ENCODE measurements at places on chromosomes 5 and 9. TPM values are rescaled to one million over a fixed set of nuclear protein-coding genes. Genes with fewer than 3 reads are reported as not detected.

FGF18 gene
- total RNA-seq: 0.16 TPM

GRCh38 chr5:159033351-159033657 lies 66.4 kb downstream of the EBF1 start:
- DNase-seq: no peak

DNA sequence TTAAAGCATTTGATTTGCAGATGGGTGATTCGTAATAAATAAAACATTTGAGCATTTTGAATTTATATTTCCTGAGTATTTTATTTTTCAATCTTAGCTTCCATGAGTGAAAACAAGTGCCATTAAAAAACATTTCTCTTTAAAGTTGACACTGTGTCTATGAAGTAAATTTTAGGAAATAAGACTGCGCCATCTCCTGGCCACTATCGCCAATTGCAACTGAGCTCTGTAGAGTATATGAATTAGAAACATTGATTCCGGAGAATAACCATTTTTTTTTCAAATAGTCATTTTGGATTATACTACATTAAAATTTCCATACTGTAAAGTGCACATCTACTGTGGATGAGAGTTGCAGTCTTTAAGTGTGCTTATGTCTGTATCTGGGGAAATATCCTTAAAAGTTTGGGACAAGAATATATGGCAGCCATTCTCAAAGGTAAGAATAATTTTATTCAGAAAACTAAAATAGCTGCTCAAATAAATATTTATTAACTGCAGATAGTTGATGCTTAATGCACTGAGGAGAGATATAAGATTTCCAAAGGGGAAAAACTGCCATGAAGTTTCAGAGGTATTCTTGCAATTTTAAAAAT lies 5.9 kb downstream of the DMRTA1 start:
- peak; percentile 63 for DNase-seq

PCDHB13 gene
- total RNA-seq: 6.4 TPM

DNA sequence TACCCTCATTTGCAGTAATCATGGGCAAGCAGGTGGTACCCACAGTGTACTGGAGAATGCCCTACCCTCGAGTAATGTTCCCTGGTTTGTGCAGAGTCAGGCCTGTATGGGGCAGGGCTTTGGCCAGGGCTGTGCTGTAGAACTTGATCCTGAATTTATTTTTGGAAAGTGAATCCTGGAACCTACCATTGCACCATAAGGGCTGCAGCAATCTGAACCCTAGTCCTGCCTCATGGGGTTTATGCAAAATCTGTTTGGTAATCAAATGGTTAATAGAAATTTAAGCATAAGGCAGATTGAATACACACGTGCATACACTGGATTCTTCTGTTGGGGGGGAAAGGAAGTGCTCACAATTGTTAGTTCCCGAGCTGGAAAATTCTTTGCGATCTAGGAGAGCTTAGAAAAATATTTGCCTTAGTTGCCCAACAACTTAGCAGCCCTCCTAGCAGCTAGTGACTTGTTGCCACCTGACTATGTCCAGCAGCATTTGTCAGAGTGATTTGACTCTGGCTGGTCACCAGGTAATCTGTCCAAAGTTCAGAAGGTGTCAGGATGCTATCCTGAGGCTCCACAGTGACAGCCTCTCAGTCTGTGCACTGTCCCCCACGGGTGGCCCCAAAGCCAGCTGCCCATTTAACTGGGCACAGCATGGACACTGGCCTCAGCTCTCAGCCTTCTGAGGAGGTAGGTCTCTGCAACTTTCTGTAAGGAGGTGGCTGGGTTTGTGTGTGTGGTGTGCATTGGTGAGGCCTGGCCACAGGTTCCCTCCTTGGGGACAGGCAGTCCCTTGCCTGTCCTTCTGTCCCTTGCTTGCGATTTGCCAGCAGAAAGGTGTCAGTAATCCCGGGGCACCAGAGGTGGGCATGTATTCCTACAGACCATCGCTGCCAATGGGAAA lies 8.3 kb downstream of the MVB12B start:
- peak; percentile 76 for DNase-seq

C9orf153 gene
- total RNA-seq: not detected

GRCh38 chr5:178428341-178429155 lies 161.6 kb downstream of the COL23A1 start:
- no peak for DNase-seq

IRX4 gene
- total RNA-seq: not detected

GRCh38 chr9:133335924-133336811 lies at the start of gene SURF6:
Gene SURF6, minus strand, starts transcription at chr9:133336188. Its CDS starts 56 bp downstream, at chr9:133336132.
- peak; percentile 93 for DNase-seq

C5orf24 gene
- 109 TPM for total RNA-seq

TNFSF8 gene
- not detected for total RNA-seq

GARIN3 gene
- not detected for total RNA-seq

DNA sequence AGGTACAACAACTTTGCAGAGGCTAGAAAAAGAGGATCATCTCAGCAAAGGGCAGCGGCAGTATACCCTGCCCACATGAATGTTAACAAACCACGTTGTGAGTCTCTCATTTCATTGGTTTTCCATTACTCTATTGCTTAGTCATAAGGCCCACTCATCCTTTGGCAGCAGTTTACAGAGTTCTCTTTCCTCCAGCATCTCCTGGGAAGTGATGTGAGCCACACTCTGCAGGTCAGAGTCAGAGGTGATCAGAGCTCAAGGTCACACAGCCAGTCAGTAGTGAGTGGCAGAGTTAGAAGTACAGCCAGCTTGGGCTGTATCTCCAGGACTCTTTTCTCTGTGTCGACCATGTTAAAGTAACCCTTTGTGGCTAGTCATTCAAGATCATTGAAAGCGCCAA lies 599.6 kb upstream of the GRAMD2B start:
- DNase-seq: peak; percentile 6

- no peak for DNase-seq
These were observed 37.6 kb downstream of the BDP1 start for GRCh38 chr5:71492817-71493615.

DNA sequence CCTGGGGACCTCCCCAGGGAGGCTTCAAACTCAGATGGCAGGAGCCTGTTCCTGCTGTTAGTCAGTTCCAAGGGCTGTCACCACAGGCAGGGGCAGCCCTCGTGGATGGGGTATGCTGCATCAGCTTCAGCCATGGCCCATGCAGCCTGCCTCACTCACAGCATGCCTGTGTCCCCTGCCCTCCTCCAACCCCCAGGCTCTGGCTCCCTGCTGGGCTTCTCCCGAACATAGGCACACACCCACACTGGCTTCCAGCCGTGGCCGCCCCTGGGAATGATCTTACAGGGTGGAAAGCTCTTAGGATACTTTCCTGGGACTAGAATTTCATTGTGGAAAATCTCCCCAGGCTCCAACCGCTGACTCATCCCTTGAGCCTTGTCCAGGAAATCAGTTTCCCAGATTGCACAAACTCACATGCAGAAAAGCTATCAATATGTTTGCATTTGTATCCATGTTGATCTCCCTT lies 163.8 kb downstream of the SEC61B start:
- no peak for DNase-seq

BARHL1 gene
- not detected for total RNA-seq

SPATA31D4 gene
- total RNA-seq: not detected

ARL14EPL gene
- total RNA-seq: 0.47 TPM

DNA sequence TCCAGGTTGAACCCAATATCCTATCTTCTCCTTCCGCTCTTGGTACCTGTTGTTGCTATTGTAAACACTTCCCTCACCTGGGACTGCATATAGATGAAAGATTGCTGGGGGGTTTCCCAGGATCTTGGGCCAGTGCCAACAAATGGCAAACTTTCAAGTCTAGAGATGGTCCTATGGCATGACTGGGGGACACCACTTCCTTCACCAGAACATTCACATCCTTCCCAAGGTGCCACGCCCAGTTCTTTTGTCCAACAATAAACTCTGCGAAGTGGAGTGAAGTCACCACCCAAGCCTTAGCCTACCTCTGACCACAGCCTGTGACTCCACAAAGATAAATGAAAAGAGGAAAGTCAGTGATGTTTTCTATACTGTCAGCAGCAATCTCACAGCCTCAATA lies 34.4 kb downstream of the DOCK8 start:
- no peak for DNase-seq

DNA sequence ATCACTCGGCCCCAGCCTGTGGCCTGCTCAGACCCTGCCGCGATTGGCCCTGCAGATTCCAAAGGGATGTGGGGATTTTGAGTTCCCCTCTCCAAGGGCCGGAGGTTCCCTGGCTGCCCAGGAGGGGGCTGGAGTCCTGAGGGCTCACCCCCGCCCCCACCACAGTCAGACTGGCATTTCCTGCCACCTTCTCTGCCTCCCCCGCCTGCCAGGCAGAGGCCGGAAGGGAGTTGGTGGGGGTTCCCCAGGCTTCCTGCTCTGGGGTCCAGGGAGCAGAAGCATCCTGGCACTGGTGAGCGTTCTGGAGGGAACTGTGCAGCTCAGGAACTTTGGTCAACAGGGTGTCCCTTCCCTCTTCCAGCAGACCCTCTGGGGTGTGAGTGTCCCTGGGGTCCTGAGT lies 70.6 kb downstream of the RXRA start:
- DNase-seq: no peak

GRCh38 chr9:130319300-130319699 lies 53.7 kb downstream of the HMCN2 start:
- DNase-seq: no peak

GRCh38 chr5:3006526-3006925 lies 255.0 kb upstream of the IRX2 start:
- DNase-seq: no peak

SH3RF2 gene
- total RNA-seq: 1.1 TPM
